GM13977 (cell line): ENCODE measurements at places on chromosomes 12 and 14.
A peak's percentile ranks its signal among the peaks of the same experiment; 100 is the strongest.

- DNase-seq = no peak
These were observed 244.9 kb downstream of the C12orf50 start for GRCh38 chr12:87784350-87784749.

DNA sequence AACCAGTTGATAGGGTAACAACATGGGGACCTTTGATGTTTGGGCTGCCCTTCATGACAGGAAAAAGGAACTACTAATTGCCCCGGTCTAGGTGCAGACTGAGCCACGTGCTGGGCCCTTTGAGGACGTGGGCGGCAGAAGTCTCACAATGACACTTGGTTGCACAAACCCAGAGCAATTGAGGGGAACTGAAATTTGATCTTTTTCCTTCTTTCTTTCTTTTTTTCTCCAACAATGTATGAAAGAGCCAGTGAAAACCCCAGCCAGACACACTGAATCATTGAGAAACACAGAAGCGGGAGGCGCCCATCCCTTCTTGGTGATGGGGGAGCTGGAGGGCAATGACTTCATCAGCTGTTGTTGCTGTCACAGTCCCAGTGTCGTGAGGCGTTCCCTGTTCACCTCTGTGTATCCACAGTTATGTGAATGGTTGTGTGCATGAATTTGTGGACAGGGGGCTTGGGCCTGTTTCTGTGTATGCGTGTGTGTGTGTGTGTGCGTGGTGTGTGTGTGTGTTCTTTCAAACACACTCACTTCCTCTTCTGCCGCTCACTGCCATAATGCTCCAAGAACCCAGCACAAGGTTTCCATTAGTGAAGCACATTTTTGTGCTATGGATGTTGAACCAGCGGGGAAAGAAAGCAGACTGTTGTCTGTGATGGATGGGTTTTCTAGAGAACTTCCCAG lies 137.5 kb upstream of the CCND2 start:
- peak; percentile 77 for DNase-seq

DNA sequence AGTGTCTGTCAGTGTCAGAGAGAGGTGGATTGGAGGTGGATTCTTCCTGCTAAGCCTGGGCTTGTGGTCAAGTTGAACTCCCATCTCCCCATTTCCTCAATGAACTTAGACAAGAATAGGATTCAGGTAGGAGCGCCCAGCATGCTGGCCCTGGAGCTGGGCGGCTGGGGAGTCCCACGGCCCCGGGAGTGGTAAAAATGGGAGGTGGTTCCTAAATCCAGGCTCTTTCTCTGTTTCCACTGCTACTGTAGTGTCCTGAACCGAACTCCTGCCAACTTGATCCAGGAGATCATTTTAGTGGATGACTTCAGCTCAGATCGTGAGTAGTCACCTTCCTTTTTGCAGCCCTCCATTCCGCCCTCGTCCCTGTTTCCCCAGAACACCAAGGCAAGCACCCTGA lies 65.1 kb downstream of the GALNT16 start:
- no peak for DNase-seq

DNA sequence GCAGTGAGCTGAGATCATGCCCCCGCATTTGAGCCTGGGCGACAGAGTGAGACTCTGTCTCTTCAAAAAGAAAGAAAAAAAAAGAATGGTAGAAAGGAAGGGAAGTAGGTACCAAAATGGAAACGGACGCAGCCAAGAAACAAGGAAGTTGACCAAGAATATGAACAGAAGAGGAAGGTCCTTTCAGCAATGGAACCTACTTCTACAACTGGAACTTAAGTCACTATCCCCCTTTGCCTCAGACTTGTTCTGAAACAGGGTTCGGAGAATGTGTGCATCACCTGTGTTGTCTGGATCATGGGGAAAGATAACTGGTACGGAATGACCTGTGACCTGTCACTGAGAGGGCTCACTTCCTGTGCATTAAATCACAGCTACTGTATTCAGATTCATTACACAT lies 43.9 kb upstream of the RNASE1 start:
- no peak for DNase-seq

- DNase-seq = no peak
These were observed 60.4 kb downstream of the FOS start for GRCh38 chr14:75339059-75339458.
